CD8-positive, alpha-beta memory T cell (primary cell): ENCODE measurements at places on chromosomes 3 and 15.

DNA sequence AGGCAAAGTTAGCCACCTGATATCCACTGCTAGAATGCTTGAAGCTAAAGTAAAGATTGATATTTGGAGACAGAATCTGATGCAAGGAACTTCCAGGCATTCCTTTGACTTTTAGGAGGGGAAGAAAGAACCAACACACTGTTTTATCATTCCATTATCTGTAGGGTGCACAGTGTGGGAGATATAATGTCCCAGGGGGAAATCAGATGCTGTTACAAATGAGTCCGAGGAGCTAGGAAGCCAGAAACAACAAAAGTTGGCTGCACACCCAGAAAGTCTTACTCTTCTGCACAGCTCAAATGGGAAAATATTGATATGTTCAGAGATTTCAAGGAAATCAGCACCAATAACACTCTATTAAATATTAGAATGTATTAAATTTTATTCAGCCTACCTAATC, 113.6 kb upstream of the ROBO1 start:
- DNase-seq = no peak

DNA sequence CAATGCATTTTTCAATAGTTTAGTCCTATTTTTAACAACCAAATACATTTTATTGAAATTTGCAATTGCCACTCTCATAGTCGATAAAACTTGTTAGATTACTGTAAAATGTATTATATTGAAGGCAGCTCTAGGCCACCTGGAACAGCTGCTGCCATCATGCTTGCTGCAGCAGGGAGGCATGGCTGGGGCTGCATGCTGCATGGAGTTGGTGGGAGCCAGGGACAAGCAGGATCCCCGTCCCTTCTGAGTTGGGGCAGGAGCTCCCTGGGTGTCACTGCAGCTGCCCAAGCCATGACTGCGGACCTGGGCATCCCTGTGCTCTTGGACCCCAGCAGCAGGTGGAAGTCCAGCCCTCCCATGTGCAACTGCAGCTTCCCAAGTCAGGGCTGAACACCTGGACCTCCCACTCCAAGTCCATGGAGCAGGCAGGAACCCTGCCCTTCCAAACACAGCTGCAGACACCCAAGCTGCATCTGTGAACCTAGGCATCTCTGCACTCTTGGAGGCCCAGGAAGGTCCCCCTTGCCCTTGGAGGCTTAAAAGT, 742.0 kb downstream of the ZBBX start:
- no peak for DNase-seq

DNA sequence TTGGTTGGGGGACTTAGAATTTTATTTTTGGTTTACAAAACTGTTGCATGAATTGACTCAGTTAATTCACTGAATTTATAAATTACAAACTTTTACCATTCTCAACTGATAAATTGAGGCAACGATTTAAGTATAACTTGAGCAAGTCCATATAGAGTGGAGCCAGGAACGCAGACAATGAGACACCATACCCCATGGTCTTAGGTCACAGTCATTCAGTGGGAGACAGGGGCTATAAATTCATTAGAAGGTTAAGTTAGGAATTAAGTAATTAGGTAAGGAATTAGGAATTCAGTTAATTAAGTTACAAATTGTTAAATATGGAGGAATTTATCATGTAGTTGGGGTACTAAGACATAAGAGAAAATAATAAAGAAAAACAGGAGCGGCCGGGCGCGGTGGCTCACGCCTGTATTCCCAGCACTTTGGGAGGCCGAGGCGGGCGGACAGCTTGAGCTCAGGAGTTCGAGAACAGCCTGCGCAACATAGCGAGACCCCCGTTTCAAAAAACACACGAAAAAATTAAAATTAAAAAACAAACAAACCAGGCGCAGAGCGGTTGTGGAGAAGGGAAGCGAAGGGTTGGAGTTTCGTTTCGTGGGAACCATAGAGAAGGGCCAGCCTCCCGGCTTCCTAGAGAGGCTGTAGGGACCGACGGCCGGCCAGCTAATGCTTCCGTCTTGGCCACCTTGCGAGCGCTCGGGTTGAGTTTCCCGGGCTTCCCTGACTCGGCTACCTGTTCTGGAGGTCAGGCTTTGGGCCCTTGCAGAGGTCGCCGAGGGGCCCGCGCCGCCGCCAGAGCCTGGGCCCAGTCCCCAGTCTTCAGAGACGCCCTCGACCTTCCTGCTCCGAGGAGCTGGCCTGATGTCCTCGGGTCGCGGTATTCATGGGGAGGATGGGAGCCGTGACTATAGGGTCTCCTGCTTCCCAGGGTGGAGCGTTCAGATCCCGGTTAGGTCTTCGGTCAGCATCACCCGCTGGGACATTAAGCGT, at the start of gene ZNF619:
Gene ZNF619 (plus strand): TSS at position 645 of the 993 bp plus-strand sequence. CDS start 858 bp downstream, outside the sequence.
- peak; percentile 42 for DNase-seq

GRCh38 chr3:179681492-179682263, 28.8 kb downstream of the USP13 start:
- DNase-seq = no peak

- DNase-seq = no peak
These were observed at the start of gene HTR3E for GRCh38 chr3:184096811-184097383. Gene HTR3E (plus strand): TSS chr3:184097064. CDS start chr3:184097530, 466 bp downstream.

DNA sequence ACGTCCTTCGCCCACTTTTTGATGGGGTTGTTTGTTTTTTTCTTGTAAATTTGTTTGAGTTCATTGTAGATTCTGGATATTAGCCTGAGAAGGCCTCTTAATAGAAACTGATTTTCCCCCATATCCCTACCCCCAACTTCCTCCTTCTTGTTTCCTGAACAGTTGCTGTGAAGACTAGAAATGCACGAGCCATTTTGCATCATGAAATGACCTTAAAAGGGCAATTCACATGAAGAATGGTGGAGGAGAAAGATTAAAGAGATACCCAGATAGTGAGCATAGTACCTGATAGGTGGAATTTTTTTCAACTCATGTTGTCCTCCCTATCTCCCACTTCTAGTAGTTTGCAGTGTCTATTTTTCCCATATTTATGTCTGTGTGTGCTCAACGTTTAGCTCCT, 55.2 kb upstream of the KCNH8 start:
- DNase-seq = no peak

- no peak for DNase-seq
These were observed 16.6 kb upstream of the LOXL1 start for GRCh38 chr15:73909651-73910050.

GRCh38 chr3:188310270-188310710, 156.3 kb downstream of the LPP start:
- DNase-seq = no peak

- no peak for DNase-seq
These were observed 76.6 kb downstream of the WWTR1 start for GRCh38 chr3:149581248-149581647.

- DNase-seq = no peak
These were observed 61.4 kb downstream of the ZNF609 start for GRCh38 chr15:64521726-64522164.

GRCh38 chr3:160455846-160456245, 6.3 kb upstream of the TRIM59 start:
- DNase-seq = no peak

GRCh38 chr3:183477801-183478456, 49.5 kb upstream of the MCF2L2 start:
- no peak for DNase-seq

- DNase-seq = no peak
These were observed 15.6 kb downstream of the CYP19A1 start for GRCh38 chr15:51322621-51323296.

DNA sequence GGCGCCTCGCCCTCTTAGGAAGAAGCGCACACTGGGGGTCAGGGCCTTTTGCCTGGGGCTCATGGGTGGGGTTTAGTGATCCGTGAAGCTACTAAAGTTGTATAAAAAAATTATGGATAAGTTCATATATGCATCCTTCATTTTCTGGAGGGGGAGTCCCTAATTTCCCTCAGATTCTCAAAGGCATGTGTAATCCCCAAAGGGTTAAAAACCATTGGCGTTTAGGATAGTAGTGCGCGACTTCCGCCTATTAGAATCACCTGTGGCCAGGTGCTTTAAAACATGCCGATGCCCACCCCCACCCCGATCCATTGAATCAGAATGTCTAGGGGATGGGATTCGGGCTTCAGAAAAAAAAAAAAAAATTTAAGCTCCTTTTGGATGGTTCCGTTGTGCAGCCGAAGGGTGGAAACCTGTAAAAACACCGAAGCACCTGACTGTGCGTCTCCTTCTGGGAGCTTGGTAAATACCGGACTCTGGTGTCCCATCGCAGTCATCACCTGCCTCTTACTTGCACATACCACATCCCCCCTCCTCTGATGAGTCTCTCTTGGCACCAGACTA, 570 bp downstream of the APH1B start:
- no peak for DNase-seq

DNA sequence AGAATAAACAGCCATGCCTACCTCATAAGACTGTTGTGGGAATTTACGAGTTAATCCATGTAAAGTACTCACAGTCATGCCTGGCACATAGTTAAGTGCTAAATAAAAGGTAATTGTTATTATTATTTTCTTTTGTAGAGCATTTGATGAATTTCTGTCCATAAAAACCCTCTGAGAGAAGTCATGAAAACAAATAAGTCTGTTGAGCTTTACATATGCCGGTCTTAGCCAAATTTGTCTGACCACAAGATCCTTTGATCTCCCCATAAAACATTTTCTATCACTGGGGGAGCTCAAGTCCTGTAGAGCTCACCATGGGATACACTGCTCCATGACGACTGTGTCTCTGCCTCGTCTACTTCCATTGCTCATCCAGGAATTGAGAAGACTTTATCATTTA, 114.0 kb downstream of the MAGI1 start:
- DNase-seq = no peak

DNA sequence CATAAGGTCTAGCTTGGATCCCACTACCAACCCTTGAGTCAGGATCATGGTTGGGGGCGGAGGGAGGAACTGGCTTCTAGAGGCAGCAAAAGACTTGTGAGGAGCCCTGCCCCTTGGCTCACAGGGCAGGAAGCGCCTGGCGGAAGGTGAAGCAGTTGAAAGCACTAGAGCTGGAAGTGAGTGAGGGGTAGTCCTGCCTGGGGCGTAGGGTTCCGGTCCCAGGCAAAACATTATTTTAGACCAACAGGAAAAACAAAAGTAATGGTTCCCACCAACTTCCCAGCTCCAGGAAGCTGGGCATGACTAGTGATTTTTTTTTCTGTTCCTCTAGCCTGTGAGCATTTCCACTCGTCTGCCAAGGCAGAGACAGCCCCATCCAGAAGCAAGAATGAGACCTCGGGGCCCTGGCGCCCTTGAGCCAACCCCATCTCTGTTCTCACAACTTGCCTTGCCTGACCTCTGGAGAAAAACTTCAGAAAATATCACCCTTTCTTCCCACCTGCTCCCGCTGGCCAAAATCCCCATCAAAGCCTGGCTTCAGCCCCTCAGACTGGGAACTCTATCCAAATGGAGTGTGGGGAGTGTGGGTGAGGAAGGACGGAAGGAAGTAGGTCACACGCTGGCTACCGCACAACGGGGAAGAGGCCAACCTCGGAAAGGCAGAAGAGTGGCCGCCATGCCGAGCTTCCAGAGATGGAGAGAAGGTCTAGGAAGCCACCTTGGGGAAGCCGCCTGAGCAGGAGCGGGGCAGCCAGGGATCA, 57.5 kb downstream of the RBPMS2 start:
- peak; percentile 27 for DNase-seq

- no peak for DNase-seq
These were observed 2.1 kb upstream of the CNBP start for GRCh38 chr3:129185783-129186182.

DNA sequence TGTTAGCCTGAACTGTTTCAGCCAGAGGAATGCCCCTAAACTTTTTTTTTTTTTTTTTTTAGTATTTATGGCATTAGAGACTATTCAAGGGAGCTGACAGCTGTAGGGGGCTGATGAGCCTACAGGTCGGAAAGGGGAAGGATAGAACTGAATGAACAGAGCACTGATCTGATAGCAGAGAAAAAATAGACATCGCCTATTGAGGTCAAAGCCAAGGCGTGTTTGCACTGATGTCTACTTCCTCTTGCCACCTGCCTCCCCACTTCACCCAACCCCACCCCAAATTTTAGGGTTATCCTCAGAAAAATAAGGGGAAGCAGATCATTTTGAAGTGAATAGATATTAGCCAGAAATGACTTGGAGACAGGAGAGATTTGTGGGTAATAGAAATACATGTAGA, 3.0 kb upstream of the ZMAT3 start:
- DNase-seq = no peak

- DNase-seq = no peak
These were observed 327.5 kb downstream of the RORA start for GRCh38 chr15:60901647-60902046.

DNA sequence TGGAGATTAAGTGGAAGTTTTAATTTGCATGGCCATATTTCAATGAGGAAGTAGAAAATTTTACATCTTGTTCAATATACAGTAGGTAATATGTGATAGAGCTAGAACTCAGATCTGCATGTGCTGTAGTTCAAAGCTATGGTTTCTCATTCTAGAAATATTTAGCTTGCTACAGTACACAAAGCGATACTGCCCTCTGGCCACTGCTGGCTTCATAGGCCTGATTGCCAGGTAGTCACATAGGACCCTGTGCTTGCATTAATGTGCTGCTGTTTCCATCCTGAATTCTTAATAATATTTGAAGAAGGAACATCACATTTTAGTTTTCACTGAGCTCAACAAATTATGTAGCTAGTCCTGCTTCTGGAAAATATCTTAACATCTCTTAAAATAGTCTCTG, 87.0 kb downstream of the PLSCR2 start:
- no peak for DNase-seq

DNA sequence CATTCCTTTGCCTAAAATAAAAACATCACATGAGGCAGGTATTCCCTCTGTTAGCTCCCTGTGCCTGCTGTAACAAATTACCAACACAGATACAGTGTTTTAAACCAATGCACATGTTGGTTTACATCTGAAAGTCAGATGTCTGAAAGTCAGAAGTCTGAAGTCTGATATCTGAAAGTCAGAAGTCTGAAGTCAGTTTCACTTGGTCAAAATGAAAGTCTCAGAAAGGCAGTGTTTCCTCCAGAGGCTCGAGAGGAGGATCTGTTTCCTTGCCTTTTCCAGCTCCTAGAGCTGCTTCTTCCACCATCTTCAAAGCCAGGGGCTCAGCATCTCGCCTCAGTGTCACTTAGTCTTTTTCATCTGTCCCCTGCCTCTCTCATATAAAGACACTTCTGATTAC, 22.0 kb downstream of the SST start:
- no peak for DNase-seq

DNA sequence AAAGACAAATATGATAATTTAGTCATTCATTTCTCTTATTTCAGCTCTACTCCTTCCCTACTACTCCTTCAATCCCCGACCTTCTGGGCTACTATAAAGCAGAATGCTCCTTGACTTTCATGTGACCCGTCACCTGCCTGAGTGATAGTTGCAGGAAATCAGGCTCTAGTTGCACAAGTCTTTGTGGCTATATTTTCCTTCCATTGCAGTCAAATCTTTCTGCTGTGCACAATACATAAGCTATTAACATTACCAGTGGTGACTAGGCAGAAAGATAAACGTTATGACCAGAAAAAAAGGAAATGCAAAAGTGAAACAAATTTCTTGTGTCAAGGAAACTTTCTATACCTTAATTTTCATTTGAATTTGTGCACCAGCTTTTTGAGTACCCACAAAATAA, 2.3 kb downstream of the SUCNR1 start:
- DNase-seq = no peak

DNA sequence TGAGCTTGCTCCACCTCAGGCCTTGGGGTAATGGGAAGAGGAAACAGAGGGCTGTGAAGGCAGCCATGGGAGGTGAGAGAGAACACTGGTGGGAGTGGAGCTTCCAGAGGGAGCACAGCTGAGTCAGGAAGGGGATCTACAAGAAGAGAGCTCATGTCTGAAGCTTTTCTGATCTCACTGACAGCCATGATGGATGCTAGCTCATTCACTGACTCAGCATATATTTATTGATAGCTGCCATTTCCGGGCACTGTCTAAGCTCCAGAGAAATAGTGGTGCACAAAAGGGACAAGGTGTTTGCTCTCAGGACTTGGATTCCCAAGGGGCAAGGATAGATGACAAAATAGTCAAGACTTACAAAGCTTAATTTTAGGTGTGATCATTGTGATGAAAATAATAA, 218.8 kb downstream of the CLSTN2 start:
- no peak for DNase-seq
